ENCODE measurements at places on chromosomes 4 and X.

GRCh38 chr4:58163156-58163555 is 1053.0 kb upstream of the IGFBP7 start:
- no peak for DNase-seq

DNA sequence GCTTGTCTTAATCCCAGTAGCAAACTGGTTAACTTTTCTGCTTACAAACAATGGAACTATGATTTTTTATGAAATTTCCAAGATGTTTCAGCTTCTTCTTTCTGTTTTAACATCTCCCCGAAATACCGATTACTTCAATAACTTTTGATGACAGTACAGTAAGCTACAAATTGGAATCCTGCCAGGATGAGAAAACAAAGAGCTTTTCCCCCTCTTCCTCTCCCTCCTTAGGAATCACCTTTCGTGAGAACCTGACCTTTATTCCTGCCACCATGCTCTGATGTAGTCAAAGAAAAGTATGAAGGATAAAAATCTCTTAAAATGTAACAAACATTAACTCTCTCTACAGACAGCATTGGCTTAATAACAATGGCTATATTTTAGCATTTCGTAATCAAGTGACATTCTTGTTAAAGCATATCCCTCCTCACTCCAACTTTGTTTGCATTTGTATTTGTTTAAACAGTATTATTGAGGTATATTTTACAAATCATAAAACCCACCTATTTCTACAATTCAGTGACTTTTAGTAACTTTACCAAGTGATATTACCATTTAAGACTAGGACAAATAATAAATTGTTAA is 148.7 kb upstream of the NAP1L5 start:
- DNase-seq = no peak

DNA sequence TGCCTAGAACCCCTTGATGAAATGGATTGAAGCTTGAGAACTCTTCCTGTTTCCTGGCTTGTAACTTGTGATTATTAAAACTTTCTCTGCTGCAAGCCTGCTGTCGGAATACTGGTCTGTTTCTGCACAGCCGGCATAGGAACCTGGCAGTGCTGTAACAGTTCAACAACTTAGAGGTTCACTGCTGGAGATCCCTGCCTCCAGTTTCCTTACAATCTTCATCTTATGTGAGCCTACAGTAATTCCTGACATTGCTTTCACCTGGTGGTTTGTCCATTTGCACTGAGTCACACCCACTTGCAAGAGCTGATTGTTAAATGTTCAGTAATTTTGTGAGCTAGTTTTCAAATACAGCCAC is 1.3 kb upstream of the SEPSECS start:
- no peak for DNase-seq

DNA sequence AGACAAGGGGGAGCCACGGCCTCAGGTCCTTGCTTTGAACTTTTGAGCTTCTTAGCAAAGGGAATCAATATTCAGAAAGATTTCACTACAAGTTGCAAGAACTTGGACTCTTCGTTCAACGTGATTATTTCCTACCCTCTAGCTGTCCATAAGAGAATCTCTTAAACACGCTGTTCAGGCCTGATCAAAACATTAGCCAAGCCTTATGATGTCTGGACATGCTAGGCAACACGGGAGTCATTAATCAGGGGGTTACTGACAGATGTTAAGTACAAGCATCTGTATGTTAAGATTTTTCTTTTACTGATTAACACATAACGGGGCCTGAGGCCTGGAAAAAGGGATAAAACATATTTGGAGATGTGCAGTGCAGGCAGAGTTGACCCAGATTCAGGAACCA is 138.9 kb upstream of the IL1RAPL2 start:
- DNase-seq = no peak

- no peak for DNase-seq
Measured at GRCh38 chrX:86263526-86263925, 115.3 kb downstream of the DACH2 start.

- no peak for DNase-seq
Measured at GRCh38 chr4:119068529-119068962, 67.1 kb upstream of the MYOZ2 start.

DNA sequence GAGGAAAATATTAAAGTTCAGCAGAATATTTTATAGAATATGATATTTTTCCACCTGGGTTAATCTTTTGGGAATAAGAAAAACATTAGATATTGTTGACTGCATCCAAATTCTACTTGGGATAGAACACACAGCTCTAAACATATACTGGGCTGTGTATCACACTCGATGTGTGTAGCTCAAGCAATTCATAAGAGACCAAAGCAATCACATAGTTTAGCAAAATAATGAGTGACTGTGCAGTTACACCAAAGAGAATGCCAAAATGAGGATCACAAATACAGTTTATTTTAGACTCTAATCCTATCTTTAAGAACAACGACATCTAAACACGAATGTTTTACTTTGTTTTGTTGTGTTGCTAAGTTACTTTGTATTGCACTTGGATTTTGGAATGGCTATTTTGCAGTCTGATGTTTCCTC is 101.2 kb downstream of the CBR4 start:
- DNase-seq = no peak

GRCh38 chrX:148723551-148723950 is 223.1 kb downstream of the AFF2 start:
- no peak for DNase-seq

GRCh38 chr4:9988933-9989332 is 32.4 kb downstream of the SLC2A9 start:
- DNase-seq = no peak

GRCh38 chr4:74578329-74578728 is 133.4 kb downstream of the AREG start:
- no peak for DNase-seq

GRCh38 chr4:16909281-16909680 is 10.8 kb upstream of the LDB2 start:
- no peak for DNase-seq

GRCh38 chrX:128870361-128870760 is 652.9 kb downstream of the SMARCA1 start:
- no peak for DNase-seq

- no peak for DNase-seq
Measured at GRCh38 chrX:155896512-155896911, 15.4 kb downstream of the VAMP7 start.

DNA sequence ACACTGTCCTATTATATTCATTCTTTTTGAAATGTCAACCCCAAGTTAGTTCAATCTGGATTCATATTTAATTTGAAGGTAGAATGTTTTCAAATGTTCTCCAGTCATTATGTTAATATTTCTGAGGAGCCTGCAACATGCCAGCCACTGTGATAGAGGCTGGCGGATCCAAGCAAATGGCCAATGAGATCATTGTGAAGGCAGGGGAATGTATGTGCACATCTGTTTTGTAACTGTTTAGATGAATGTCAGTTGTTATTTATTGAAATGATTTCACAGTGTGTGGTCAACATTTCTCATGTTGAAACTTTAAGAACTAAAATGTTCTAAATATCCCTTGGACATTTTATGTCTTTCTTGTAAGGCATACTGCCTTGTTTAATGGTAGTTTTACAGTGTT is 1.6 kb downstream of the CXCL1 start:
- no peak for DNase-seq

- no peak for DNase-seq
Measured at GRCh38 chr4:118765399-118765798, 70.5 kb downstream of the SEC24D start.

DNA sequence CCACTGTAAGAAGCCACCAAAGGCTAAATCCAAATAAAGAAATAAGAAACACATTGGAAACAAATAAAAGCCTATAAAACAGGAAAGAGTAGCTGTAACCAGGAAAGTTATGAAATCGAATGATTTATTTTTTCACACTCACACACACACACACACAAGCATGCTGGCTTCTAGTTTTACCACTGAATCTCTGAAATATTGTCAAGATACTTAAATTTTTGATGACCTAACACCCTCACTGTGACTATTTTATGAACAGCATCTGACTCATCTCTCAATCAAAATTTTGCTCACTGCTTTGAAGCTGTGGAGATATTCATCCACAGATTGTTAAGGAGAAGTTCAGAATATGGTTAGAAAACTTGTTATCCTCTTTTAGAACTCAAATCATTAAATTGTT is 13.9 kb upstream of the GABRB1 start:
- no peak for DNase-seq

GRCh38 chr4:38164346-38164745 is 204.1 kb downstream of the PTTG2 start:
- DNase-seq = no peak

- DNase-seq = no peak
Measured at GRCh38 chr4:12296366-12296765, 867.7 kb upstream of the HS3ST1 start.

GRCh38 chr4:98469771-98470170 is 188.6 kb downstream of the TSPAN5 start:
- no peak for DNase-seq

DNA sequence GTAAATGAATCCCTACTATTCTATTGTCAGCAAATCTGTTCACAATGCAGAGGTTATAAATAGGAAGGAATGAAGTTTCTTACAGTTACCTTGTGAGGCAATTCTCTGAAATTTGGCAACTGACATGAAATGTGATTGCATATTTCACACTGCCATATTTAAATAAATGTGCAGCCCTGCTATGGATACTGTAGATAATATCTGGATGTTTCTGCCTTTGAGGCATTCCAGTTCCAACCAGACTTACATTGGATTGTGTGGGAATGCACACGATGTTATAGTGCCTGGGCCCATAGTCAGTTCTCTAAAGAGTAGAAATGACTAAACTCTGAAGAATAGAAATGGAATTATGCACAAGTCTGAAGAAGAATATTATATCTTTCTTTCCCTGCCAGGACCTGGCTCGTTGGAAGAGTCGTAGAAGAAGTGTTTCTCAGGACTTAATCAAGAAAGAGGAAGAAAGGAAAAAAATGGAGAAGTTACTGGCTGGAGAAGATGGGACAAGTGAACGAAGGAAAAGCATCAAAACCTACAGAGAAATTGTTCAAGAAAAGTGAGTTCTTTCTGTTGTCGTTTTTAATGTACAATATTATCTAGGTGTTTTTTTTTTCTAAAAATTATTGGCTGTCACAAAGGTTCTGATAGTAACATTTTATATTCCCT is 102.7 kb downstream of the PHOX2B start:
- DNase-seq = no peak

DNA sequence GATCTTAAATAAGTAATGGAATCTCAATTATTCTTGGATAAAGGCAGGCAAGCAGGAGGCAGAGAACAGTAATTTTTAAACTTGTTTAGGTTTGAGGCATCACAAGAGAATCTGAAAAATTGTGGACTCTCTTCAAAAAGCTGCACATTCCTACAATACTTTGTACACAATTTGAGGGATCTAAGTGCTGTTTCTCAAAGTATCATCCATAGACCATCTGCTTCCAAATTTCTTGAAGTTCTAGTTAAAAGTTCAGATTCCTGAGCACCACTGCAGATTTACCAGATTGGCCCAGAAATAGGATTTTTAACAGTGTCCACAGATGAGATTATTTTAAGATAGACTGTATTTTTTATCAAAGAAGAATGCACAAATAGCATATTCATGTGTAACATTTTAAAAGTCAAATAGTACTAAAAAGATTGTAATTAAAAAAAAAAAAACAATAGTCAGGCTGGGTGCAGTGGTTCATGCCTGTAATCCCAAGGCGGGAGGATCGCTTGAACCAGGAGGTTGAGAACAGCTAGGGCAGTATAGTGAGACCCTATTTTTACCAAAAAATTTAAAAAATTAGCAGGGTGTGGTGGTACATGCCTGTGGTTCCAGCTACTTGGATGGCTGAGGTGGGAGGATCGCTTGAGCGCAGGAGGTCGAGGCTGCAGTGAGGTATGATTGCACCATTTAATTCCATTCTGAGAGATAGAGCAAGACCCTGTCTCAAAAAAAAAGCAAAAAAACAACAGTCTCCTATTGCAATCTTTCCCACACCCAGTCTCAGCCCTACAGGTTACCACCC is 14.2 kb upstream of the FNIP2 start:
- DNase-seq = no peak

DNA sequence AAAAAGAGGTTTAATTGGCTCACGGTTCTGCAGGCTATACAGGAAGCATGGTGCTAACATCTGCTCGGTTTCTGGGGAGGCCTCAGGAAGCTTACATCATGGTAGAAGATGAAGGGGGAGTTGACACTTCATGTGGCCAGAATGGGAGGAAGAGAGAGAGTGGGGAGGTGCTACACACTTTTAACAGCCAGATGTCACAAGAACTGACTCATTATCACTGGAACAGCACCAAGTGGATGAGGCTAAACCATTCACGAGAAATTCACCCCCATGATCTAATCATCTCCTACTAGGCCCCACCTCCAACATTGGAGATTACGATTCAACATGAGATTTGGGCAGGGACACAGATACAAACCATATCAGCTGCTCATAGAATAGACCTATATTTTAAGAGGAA is 255.8 kb downstream of the OPHN1 start:
- DNase-seq = no peak

GRCh38 chr4:41346306-41347061 is 89.8 kb downstream of the UCHL1 start:
- DNase-seq = no peak

DNA sequence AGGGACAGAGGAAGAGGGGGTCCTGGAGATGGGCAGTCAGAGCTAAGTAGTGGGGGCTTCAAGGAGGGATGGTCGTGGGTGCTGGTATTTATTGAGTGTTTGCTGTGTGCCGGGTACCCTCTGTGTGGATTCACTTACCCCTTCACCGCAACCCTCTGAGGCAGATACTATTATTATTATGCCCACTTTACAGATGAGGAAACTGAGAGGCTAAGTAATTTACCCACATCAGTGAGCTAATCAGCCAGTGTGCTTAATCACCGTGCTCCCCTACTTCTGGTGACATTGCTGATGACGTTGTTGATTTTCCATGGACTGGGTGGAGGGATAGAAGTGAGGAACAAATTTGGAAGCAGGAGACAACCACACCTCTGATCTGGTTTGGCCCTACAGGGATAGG is 4.1 kb upstream of the KIAA0232 start:
- no peak for DNase-seq

DNA sequence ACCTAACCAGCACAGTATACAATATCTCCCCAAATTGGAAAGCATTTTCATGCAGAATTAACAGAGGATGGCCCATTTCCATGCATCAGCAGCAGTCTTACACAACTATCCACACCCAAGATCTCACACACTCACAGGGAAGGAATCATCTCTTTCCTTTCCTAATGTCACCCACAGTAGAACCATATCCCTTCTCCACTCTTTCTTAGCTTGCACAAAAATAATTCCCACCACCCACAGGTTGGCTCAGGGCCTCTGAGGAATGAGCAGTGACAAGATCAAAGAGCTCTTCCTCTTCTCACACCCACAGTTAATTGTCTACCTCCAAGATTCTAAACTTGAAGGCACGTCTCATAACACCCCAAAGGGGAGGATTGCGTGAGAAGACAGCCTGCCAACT is 217.7 kb upstream of the VEGFC start:
- no peak for DNase-seq

GRCh38 chrX:136457303-136457917 is 30.3 kb upstream of the BRS3 start:
- DNase-seq = no peak

DNA sequence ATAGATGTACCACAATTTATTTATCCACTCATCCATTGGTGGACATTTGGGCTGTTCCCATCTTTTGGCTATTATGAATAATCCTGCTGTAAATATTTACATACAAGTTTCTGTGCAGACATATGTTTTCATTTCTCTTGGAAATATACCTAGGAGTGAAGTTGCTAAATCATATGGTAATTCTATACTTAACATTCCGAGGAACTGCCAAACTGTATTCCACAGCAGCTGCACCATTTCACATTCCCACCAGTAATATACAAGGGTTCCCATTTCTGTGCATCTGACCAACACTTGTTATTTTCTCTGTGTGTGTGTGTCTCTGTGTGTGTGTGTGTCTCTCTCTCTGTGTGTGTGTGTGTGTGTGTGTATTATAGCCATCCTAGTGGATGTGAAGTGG is 15.4 kb upstream of the DOCK11 start:
- DNase-seq = no peak

- no peak for DNase-seq
Measured at GRCh38 chrX:103716962-103717361, 6.3 kb downstream of the TMEM31 start.

Data from T-helper 9 cell (primary cell).